Stimulated activated CD8-positive, alpha-beta memory T cell treated with anti-CD3 and anti-CD28 coated beads, Interleukin-4, amount 100 ng/mL, for 48 hours (primary cell): ENCODE measurements at places on chromosomes 2 and 18.

DNA sequence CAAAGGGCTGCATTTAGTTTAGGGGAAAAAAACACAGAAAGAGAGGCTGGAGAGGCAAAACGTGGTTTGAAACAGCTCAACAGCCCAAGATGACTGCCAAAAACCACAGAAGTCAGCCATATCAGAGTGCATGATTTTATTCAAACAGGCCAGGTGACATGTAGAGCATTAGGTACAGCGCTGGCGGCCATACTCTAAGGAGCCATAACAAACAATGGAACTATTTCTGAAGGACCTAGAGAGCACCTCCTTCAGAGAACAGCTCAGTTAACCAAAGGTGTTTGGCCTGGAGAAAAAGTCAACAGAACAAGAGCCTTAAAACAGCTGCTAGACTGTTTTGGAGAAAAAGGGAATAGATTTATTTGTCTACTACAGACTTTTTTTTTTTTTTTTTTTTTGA is 2.6 kb downstream of the THADA start:
- DNase-seq: no peak

DNA sequence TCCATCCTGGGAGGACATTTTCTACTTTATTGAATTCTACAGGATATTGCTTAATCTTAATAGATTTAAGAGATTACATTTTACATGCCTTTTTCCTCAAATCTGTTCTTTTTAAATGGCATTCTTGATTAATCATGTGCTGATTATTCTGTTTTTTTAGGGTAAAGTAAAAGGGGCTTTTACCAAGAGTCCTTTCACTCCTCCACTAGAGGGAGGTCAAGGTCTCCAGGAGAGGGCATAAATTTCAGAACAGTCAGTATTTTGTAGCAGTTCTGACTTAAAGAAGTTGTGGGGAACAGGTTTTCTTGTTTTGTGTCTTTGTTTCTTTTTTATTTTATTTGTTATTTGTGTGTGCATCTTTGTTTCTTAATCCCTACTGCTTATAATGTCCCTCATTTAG is 25.4 kb downstream of the WDR75 start:
- no peak for DNase-seq

DNA sequence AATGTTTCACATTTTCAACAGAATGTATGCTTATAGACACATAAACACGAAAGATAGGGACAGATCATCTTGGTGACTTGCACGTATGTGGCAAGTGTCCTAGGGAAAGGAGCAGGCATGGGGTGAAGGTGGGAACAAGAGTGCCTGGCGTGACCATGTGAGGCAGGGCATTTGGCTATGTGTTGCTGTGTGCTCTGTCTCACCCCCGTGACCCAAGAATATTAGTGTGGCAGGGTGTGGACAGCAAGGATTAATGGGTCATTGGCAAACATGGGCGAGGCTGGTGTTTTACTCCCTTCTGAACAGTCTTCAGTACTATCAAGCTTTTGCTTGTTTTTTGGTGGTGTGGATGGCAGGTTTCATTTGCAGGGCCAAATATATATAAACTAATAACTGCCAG is 1.3 kb upstream of the VWA3B start:
- no peak for DNase-seq

DNA sequence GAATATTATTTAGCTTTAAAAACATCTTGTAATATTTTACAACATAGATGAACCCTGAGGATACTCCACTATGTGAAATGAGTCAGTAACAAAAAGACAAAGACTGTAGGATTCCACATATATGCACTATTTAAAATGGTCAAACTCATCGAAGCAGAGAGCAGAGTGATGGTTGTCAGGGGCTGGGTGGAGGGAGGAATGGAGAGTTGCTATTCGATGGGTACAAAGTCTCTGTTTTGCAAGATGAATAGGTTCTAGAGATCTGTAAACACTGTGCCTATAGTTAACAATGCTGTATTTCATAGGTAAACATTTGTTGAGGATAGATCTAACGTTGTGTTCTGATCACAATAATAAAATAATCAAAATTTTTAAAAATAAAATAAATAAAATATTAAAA is 1675.9 kb upstream of the CELF4 start:
- DNase-seq: no peak

DNA sequence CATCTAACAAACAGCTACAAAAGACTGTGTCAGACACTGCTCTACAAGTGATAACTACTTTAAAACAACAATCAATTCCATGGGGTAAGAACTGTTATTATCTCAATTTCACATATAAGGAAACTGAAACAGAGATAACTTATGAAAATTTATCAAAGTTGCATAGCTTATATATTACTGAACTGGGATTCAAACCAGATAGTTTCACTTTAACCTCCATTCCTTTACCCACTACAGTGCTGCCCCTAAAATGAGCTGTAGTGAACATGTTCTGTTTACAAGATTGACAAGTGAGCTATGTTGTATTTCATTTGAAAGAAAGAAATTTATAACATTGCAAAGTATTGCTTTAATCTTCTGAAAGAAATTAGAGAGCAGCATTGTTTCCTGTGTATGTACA is 14.1 kb upstream of the GCG start:
- DNase-seq: no peak
